ENCODE measurements at places on chromosomes 5 and 9.

DNA sequence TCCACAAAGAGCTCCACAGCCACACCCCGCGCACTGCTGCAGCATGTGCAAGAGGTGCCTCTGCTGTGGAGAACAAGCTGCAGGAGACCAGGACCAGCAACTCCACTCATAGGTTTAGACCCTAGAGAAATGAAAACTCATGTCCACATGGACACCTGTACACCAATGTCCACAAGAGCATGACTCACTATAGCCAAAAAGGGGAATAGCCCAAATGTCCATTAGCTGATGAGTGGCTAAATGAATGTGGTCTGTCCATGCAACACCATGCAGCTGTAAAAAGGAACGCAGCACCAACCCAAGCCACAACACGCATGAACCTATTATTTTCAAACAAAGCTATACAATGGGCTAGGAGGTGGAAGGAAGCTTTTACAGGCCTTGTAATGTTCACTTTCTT is 18.1 kb downstream of the DYNC2I2 start:
- DNase-seq = no peak

DNA sequence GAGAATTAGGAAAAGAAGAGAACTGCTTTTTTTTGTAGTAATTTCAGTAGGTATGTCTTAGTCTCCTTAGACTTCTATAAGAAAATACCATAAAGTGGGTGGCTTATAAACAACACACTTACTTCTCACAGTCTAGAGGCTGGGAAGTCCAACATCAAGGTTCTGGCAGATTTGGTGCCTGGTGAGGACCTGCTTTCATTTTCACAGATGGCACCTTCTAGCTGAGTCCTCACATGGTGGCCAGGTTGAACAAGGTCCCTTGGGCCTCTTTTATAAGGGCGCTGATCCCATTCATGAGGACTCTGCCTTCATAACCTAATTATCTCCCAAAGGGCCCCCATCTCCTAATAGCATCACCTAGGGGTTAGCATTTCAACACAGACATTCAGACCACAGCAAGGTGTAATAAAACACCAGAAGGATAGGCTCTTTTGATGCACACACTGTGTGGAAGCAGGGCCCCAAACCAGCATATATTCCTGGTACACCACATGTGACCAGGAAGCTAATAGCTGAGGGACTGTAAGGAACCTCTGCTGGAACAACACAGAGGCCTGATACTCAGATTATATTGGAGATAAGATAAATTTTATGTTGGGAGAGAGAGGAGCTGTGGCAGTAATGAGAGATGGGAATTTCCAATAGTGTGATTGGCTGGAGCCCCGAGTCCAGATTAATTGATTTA is 384.9 kb downstream of the RAB3C start:
- DNase-seq = no peak

DNA sequence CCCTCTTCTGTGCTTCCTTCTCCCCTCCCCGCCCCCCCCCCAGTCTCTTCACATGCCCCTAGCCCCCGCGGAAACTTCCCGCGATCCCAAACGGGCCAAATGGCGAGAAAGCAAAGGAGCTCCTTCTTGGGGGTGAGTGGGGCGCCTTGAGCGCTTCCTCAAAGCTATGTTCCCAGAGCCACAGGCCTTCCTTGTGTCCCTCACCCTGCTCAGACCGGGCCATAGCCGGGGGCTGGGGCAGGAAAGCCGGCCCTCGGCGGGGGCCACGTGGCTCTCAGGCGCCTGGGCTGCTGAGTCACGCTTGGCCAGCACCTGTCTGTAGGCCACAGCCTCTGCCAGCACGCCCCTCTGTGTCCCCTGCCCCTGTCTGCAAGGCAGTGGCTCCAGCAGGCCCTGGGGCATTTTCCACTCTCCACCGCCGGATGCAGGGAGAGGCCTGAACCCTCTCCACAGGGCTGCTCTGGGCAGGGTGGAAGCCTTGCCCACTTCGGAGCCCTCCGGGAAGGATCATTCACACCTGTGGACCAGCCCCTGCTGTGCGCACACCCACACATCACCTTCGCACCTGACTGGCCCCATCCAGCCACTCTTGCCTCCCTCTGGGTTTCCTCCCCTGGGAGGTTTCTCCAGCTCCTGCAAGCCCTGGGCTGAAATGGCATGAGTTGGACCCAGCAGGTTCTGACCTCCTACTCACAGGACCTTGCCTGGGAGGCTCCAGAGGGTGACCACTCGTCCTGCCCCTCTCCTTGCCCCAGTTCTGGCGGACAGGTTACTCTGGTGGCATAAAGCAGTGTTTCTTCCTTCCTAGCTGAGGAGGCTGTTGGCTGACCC is 1.2 kb upstream of the SQSTM1 start:
- peak; percentile 75 for DNase-seq

GRCh38 chr5:122076669-122077365 is 1.2 kb downstream of the LOX start:
- peak; percentile 91 for DNase-seq

DNA sequence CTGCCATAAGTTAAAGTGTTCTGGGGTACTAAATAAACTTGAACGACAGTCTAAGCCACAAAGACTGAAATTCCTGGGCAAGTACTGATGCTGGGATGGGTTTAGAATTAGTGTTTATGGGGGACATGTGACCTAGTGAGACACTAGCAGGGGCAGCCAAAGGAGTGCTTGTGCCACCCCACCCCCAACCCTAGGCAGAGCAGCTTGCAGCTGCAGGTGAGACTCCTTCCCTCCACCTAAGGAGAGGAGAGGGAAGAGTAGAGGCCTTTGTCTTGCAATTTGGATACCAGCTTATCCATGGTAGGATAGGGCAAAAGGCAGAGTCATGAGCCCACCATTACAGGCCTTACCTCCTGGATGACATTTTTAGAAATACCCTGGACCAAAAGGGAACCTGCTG is 28.7 kb upstream of the PDE4D start:
- DNase-seq = no peak

DNA sequence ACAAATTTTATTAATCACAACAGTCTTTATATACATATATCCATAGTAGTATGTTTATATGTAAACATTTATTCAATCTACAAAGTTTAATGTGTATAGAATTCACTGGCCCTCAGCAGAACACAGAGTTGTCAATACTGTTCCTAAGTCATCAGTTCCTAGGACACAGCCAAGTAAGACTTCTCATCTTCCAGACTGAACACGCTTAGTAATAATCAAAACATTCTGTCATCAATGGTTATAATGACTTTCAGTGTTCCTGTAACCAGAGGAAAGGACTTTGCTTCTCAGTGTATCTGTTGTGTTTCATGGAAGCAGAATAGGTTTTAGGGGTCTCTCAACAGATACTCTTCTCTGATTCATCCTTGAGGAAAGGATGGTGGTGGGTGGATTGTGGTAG is 82.2 kb downstream of the SMIM23 start:
- DNase-seq = no peak

GRCh38 chr5:181158869-181159268 is 11.5 kb downstream of the OR2V2 start:
- DNase-seq = no peak

- no peak for DNase-seq
Measured at GRCh38 chr5:61120534-61120933, 41.7 kb downstream of the SMIM15 start.

DNA sequence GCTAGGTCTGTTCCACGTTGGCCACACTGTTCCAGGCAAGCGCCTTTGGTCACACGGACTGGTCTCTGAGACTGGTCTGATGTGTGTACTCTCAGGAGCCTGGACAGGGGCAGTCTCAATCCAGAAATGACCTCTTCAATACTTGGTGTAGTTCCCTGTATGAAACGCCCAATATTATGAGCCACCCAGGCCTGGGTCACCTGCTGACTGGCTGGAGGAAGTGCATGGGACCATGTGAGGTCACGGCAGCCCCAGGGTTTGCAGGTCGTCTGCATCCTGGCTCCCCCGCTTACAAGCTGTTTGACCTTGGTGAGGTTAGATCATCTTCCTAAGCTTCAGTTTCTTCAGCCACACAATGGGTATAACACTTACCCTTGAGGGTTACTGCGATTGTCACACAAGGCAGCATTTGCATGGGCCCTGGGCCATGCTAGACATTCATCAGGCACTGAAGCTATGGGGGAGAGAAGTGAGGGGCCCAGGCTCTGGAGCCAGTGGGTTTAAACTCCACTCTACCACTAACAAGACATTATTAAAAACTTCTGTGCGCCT is 5.2 kb upstream of the GRHPR start:
- no peak for DNase-seq

GRCh38 chr5:6360323-6361072 is 17.8 kb downstream of the MED10 start:
- DNase-seq = no peak

GRCh38 chr9:15077946-15078729 is 167.9 kb upstream of the FREM1 start:
- DNase-seq = no peak

DNA sequence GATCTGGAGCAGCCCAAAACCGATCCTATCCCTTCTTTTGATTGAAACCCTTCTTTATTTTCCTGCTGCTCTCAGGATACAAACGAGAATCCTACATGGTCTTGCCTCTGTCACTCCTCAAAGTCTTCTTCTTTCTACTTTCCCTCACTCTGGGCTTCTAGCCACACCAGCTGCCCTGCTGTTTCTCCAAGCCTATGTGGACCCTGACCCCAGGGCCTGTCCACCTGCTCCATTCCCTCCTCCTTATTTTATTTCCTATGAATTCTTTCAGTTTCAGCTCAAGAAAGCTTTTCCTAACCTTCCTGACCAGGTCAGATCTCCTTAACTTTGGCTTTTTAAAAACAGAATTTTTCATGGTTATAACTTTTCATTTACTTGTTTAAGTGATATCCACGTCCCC is 141.0 kb downstream of the ARHGAP26 start:
- no peak for DNase-seq

GRCh38 chr9:130185017-130185416 is 12.8 kb downstream of the NCS1 start:
- no peak for DNase-seq

GRCh38 chr9:110143485-110143884 is 64.5 kb downstream of the C9orf152 start:
- DNase-seq = no peak

DNA sequence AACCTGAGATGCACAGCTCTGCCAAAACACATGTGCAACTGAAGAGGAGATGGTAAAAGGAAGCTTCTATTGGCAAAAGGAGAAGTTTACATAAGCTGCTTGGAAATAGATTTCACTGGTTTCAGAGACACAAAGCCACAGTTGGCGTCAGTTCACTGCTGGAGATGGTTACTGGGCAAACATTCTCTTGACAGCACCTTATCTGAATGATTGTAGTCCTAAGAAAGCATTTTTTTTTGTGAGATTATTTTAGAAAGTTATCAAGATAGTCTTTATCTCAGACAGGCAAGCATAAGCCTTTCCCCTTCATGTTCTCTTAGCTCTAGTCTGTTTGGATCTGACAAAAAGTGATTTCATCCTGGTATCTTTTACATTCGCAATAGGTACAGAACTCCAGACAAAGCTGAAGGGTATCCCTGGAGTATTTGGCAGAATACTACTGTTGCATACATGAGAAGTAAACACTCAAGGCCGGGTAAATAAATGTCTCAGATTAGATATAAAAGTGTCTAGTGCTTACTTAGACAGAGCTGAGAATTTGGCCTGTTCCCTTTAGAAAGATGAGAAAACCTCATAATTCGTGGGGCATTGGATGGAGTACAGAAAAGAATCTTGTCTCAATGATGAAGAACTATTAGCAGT is 1668.0 kb upstream of the NUDT12 start:
- no peak for DNase-seq

GRCh38 chr9:127149010-127149409 is 26.6 kb upstream of the ANGPTL2 start:
- DNase-seq = peak; percentile 10

GRCh38 chr9:37410354-37410861 is 12.1 kb upstream of the GRHPR start:
- no peak for DNase-seq

DNA sequence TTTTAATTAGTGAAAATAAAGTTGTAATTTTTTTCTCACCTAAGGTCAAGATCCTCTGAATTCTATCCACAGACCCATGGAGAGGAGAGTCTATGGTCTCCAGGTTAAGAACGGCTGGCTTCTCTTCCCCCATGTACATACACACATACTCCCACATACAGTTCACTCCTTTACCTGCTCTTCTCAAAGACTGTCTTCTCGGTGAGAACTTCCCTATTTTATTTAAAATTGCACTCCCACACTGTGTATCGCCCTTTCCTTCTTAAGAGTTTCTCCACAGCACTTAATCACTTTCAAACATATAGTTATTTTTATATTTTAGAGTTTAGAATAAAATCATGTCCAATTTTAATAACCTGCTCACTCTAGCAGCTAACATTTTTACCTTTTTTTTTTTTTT is 3.6 kb upstream of the JADE2 start:
- DNase-seq = no peak

GRCh38 chr9:13900449-13900848 is 413.5 kb downstream of the NFIB start:
- DNase-seq = no peak

- no peak for DNase-seq
Measured at GRCh38 chr5:173679909-173680630, 63.6 kb upstream of the BOD1 start.

- DNase-seq = no peak
Measured at GRCh38 chr9:125089331-125089730, 54.0 kb downstream of the SCAI start.

- no peak for DNase-seq
Measured at GRCh38 chr5:32935283-32935682, 224.2 kb downstream of the NPR3 start.

All from femur (tissue), 1 donor.